Activated B cell treated with CpG ODN at 0.5 μM for 24 hours (primary cell): ENCODE measurements at places on chromosomes 7 and 10. TPM values are rescaled to one million over a fixed set of nuclear protein-coding genes. Genes with fewer than 3 reads are reported as not detected.

DNA sequence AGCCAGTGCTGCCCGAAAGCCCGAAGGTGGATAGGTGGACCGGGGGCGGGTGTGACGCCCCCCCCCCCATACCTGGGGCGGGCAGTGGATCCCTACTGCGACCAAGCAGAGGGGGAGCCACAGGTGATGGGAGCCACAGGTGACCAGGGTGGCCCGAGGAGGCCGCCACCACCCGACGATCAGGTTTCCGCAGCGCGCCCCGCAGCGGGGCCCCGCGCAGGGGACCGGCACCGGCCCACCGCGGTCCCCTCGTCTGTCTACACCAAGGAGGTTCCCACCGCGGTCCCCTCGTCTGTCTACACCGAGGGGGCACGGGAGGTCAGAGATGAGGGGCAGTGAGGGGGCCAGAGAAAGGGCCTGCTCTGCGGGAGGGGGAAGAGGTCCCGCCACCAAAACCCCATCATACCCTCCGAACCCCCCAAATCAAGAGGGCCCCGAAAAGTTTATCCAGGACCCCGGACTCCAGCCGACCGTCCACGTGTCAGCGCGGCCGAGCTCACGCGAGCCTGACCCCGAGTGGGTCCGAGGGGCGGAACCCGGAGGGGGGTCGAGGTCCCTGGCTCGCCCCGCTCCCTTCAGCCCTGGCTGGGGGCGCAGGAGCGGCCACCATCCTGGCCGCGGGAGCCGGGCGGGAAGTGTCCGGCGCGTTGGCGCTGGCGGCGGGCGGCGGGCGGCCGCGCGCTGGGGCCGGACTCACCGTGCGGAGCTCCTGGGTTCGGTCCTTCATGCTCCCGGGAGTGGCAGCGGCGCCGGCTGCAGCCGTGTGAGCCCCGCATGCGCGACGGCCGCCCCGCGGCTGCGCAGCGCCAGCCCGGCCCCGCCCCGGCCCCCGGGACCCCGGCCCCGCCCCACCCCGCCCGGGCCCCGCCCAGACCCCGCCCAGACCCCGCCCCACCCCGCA lies at the start of gene STX1A:
TSS of gene STX1A (minus strand) at position 765 of the 901 bp plus-strand sequence. CDS start at position 727, 38 bp downstream.
- peak; percentile 72 for DNase-seq

GRCh38 chr10:80203835-80204676 lies 1.3 kb downstream of the ANXA11 start:
- no peak for DNase-seq

GRCh38 chr7:99314504-99314903 lies 11.2 kb upstream of the ARPC1A start:
- DNase-seq: no peak

DNA sequence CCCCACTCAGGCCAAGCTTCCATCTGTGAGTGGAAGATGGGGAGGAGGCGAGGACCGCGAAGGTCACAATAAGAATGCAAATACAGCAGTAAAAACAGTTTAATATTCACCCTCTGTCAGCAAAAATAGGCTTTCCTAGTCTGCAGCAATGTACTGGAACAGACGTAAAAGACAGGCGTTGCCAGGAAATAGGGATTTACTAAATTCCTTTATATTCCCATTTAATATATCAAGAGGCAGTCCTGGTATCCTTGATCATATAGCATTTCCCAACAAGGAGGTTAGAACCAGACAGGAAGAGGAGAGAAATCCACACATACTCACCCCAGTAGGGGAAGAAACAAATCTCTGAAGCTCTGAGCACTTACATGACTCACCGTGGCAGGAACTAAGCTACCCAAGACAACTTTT lies 1054.9 kb upstream of the C7orf33 start:
- DNase-seq: no peak

DNA sequence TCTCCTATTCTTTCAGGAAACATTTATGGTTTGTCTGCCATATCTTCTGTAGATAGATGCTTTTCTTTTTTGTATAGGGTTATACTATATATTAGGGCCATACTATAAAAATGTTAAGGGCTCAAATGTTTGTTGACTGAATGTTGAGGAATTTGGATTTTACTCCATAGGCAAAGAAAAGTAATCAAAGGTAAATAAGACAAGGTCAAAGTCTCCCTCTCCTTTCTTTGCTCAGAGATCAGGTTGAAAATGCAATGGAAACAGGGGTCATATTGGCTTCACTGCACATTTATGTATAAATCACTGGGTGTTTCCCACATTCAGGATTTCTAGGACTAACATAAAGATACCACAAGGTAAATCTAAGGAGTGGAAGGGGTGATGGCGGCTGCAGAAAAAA lies 291.4 kb upstream of the FZD8 start:
- DNase-seq: no peak

DNA sequence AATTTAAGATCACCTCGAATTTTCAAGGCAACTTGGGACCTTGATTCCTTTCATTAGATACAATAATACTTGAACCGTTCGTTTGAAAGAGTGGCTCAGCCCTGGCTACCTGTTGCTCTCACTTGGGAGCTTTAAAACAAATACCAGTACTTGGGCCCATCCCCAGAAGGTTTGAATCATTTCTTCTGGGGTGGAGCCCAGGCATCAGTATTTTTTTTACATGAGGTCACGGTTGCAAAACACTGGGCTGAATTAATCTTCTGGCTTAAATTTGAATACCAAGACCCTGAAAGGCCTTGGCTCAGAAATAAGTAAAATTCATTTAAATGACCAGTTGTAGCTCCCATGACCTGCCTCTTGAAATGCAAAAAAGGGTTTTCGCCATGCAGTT lies 214.9 kb downstream of the CREB5 start:
- no peak for DNase-seq

The IQUB gene
- 0.11 and 0.15 TPM in 2 replicates for total RNA-seq

GRCh38 chr7:3979611-3980299 lies 678.7 kb downstream of the SDK1 start:
- no peak for DNase-seq

DNA sequence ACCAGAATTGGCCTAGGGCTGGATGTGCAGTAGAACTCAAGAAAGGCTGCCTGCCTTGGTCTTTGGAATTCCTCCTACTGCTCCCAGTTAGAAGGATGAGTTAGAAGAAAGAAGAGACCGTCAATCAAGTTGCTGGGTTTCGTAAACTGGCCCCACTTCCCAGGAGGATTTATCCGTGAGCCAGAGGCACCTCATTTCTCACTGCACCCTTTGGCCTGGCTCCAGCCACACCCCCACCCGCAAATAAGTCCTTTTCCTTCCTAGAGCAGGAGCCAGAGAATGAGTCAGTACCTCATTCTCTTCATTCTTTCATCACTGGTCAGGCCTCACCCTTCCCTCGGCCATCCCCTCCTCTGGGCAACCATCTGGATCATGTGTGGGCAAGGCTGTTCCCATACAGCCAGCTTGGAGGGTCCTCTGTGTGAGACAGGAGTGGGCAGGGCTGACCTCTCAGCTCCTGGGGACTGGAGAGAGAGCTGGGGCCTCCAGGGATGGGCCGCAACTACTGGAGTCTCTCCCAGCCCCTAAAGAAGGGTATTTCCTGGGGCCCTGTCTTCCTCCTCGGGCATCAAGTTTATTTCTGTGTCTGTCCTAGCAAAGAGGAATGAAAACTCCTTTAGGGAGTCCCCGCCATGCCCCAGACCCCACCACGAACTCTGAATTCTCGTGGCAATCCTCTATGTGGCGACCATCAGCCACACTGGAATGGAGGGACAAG lies 87.2 kb upstream of the DUSP5 start:
- DNase-seq: no peak

- DNase-seq: no peak
Measured at GRCh38 chr7:151806952-151807775, 69.8 kb downstream of the PRKAG2 start.

DNA sequence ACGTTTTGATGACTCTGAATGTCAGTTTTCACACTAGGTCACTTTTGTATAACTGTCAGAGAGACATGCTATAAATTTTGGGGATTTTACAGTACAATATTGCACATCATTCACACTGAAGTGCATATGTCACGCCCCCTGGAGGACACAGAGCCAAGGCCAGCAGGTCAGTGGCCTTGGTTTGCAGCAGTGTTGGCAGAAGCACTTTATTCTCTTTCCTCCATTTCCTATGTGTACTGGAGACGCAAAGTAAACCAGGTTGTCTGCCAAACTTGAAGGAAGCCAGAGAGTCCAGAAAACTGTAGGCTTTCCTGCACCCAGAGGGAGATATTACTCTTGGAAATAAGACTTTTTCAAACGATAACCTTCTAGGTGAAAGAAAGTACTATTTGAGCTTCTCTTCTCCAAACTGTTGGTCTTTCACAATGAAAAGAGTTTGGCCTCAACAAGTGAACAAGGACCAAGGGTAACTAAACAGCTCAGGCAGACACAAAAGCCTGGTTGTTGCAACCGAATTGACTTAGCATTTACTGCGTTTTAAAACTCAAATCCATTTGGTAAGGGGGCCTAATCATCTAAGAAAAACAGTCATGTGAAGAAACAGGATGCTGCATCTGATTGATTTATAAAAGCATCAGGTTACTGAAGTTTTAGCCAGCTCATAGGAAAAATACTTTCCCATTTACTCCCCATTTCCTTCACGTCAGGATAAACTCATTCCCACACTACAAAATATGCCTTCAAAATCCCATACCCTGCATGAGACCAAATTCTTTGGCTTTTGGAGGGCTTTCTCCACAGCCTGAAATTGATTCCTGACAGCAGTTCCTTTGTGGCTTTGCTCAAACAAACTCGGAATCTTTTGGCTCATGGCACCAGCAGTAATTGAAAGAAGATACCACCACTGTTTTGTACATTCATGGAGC lies 83.0 kb upstream of the SEC61G start:
- no peak for DNase-seq

The GNG11 gene
- total RNA-seq: 2.4 and 2.6 TPM in 2 replicates

DNA sequence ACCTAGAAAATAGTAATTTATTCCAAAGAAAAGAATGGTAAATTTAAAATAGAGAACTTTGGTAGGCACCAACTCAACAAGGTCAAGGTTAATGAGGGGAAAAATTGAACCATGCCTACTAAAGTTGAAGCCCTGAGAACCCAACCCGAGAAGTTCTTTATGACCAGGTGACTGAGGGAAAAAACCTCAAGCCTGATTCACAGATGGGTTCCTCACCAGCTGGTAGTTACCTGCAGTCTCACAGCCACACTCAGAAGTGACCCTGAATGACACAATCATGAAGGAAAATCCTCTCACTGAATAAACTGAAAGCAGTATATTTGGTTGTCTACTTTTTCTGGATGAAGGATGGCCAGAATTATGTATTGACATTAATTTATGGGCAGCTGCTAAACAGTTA lies 7.0 kb downstream of the C10orf67 start:
- DNase-seq: no peak

GRCh38 chr10:124707144-124707467 lies 37.1 kb downstream of the FAM53B start:
- no peak for DNase-seq

DNA sequence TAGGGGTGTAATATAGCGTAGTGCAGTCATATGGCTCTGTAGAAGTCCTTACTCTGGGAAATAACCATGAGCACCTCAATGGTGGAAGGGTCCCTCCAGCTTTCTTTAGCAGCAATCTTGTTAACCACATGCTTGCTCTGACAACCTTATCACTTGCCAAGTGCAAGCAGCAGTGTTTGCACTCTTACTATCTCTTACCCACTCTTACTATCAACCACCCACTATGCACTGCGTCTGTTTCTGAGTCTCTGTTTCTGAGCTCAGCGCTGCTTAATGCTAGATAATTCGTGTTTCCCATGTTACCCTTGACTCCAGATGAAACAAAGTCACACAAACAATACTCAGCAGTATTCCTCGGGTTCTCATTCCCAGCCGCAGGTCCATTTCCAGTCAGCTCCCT lies 433.7 kb upstream of the PFKP start:
- no peak for DNase-seq

GRCh38 chr7:5701085-5701914 lies 80.2 kb downstream of the RNF216 start:
- no peak for DNase-seq

DNA sequence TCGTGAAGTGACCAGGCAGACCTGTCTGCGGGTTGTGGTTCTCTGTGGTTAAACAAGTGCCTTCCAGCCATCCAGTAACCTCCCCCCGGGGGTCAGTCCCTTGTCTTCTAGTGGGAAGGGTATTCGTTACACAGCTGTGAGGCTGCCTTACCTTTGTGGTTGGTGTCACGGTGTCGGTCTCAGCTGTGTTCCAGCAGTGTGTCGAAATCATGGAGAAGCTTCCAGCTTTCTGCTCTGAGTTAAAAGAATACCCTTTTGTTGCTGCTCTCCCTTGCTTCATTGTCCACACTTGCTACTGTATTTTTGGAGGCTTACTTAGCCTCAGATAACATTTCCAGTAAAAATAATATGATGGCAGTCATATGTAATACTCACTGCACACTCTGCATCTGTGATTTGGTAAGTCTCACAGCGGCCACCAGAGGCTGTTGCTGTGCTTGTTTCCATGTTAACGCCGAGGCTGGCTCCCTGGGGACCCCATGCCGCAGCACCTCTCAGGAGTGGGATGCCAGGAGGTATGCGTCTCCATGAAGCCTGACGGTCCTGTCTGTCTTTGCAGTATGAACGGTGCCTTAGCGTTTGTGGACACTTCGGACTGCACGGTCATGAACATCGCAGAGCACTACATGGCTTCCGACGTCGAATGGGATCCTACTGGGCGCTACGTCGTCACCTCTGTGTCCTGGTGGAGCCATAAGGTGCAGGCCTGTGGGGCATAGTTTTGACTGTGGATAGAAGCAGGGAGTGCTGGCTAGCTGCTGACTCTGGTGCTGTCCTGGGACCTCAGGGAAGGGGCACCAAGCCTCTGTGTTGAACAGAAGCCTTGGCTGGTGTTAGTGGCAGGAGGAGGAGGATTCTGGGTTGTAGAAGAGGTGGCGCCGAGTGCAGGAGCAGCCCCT lies 20.5 kb downstream of the EIF3B start:
- DNase-seq: no peak

The SLC39A12 gene
- total RNA-seq: not detected in 2 replicates

GRCh38 chr10:70892631-70893030 lies 4.3 kb upstream of the PCBD1 start:
- no peak for DNase-seq

- no peak for DNase-seq
Measured at GRCh38 chr7:76282344-76283253, 19.9 kb upstream of the HSPB1 start.

- DNase-seq: no peak
Measured at GRCh38 chr10:111600772-111601171, 523.9 kb downstream of the ADRA2A start.

DNA sequence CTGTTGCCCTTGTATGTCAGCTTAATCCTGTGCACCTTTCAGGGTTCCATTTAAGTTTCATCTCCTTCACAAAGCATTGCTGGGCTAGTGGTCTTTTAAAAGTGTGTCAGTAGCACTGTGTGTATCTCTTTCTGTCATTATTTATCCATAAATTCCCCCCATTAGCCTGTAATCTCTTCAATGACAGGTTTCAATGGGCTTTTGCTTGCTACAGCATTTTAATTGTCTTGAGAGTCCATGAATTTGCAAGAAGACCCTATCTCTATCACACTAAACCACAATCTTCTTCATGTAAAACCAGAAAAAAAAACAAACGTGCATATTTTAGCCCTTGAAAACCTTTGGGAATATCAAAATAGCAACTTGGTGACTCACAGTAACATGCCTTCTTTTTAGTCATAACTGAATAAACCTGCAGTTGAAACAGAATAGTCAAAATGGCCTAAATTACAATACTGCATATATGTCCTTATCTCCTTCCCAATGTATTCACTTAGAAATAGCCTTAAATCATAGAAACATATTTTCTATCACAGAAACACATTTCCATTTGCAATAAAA lies 118.6 kb downstream of the PON1 start:
- DNase-seq: no peak

The PTF1A gene
- not detected in 2 replicates for total RNA-seq

- DNase-seq: no peak
Measured at GRCh38 chr7:87027900-87028299, 31.6 kb downstream of the ELAPOR2 start.

The BUB3 gene
- 137 and 141 TPM in 2 replicates for total RNA-seq
